ENCODE measurements at places on chromosomes 1 and 21.

DNA sequence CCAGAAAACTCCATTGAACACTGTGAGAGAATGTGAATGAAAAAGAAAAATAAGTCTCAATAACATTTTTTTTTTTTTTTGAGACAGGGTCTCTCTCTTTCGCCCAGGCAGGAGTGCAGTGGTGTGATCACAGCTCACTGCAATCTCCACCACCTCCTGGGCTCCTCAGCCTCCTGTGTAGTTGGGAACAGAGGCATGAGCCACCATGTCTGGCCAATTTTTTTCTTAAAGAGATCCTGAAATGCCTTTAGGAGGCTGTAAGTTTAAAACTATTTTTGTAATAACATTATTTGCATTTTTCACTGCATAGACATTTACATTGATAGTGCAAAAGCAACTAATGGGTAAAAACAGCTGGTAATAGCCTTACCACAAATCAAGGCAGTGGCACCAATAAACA lies 35.3 kb downstream of the GDAP2 start:
- DNase-seq, result no peak

DNA sequence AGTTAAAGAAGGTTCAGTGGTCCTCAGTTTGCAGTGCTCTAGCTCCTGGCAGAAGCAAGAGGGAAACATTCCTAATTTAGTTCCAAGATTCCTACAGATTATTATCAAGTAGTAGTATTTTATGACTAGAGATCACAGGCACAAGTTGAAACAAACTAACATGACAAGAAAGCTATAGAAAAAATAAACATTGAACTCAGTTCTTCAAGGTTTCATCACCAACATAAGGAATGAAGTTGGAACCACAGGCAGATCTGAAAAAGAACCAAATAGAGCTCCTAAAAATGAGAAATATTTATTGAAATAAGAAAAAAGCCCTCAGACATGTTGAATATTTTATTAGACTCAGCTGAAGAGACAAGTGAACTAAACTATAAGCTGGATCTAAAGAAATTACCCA lies 40.6 kb downstream of the PDC start:
- no peak for DNase-seq

- DNase-seq, result no peak
Measured at GRCh38 chr21:38241029-38241740, 15.6 kb upstream of the KCNJ15 start.

DNA sequence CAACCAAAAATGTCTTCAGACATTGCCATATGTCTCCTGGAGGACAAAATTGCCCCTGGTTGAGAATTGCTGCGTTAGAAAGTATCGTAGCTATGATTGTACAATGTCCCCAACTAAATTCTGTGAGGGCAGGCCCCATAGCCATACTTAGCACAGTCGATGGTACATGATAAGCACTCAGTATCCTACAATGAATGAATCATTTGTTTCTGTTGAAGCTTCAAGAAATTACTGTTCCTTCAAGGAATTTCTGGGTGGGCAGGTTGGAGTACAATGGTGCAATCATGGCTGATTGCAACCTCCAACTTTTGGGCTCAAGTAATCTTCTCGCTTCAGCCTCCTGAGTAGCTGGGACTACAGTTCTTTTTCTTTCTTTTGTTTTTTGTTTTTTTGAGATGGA lies 4.7 kb downstream of the CAP1 start:
- DNase-seq, result no peak

- DNase-seq, result no peak
Measured at GRCh38 chr1:40241362-40241761, 6.4 kb upstream of the TMCO2 start.

DNA sequence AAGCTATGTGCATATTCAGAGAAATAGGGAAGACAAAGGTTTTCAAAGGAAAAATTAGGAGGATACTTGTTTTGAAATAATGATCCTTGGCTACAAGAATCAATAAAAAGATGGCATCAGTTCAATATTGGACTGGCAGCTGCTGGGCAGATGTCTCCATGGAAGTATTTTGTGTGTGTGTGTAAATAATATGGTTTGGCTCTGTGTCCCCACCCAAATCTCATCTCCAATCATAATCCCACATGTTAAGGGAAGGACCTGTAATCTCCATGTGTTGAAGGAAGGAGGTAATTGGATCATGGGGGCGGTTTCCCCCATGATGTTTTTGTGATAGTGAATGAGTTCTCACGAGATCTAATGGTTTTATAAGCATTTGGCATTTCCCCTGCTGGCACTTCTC lies 40.4 kb upstream of the LRRC7 start:
- no peak for DNase-seq

DNA sequence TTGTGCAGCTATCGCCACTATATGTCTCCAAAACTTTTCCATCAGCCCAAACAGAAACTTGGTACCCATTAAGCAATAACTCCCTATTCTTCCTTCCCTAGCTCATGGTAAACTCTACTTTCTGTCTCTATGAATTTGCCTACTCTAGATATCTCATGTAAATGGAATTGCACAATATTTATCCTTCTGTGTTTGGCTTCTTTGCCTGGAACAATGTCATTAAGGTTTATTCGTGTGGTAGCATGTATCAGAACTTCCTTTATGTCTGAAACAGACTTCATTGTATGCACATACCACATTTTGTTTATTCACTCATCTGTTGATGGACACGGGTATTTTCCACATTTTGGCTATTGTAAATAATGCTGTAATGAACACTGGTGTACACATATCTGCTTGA lies 40.7 kb upstream of the CD34 start:
- DNase-seq, result no peak

- DNase-seq, result no peak
Measured at GRCh38 chr1:50278410-50278809, 144.8 kb downstream of the DMRTA2 start.

- no peak for DNase-seq
Measured at GRCh38 chr1:12460911-12461621, 156.9 kb downstream of the DHRS3 start.

- no peak for DNase-seq
Measured at GRCh38 chr1:157551694-157552693, at the start of gene FCRL5. FCRL5 (minus strand) TSS chr1:157552515; CDS start chr1:157552362, 153 bp downstream.

GRCh38 chr1:116207126-116207735 lies 96.0 kb downstream of the MAB21L3 start:
- DNase-seq, result no peak

GRCh38 chr1:12047120-12047876 lies 15.8 kb upstream of the TNFRSF8 start:
- peak; percentile 36 for DNase-seq

DNA sequence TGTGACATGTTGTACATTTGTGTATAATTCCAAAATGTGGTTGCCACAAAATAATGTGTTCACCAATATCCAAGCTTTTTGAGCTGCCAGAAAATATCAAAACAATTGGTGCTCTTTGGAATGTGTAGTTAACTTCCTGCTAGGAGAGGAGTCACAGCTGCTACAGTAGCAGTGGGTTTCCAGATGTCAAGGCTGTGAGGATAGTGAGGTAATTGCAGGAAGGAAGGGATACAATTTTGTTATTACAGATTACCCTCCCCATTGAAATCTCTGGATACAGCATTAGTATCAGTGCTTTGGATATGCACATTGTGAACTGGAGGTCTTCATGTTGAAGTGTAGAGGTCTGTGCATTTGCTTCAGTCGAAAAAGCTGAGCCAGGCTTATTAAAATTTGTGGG lies 253.2 kb downstream of the PTPRC start:
- DNase-seq, result no peak

DNA sequence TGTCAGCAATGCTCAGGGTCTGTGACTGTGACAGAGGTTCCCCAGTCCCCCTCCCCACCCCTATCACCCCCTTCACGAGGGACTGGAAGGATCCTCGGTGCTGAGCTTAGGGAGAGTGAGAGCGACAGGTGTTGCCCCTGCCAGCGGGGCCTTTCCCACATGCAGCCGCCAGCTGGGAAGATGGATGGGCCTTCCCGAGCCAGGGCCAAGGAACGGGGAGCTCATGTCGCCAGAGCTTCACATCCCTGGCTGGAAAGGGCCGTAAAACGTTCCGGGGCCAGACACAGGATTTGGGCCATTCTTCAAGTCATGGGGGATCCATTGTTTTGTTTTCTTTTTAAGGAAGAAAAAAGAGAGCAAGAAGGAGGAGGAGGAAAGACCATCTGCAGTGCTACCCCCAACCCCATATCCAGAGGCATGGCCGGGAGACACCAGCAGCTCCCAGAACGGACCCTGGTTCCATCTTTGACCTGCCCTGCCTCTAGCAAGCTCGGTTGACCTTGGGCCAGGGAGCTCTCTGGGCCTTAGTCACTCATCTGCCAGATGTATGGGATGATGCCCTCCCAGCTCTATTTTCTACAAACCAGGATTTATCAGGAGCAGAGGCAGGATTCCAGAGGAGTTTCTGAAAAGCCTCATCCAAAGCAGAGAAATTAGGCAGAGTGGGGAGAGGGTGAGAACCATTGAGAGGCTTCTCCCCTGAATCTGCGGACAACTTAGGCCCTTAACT lies 54.1 kb downstream of the TAS1R2 start:
- DNase-seq, result no peak

- no peak for DNase-seq
Measured at GRCh38 chr1:182383037-182383661, 8.4 kb downstream of the GLUL start.

All from NK-92 treated with Interleukin-12 subunit alpha and Interleukin-12 subunit beta, amount 100 ng/mL, for 24 hours (cell line).